HFFc6 (cell line): ENCODE measurements at places on chromosomes 11 and 22.
A peak's percentile ranks its signal among the peaks of the same experiment; 100 is the strongest.

GRCh38 chr11:108824545-108824944 lies 159.7 kb downstream of the DDX10 start:
- peaks cover 2% of the 10 kb centered on the region for H3K27me3 ChIP-seq
- peaks cover 4% of the 10 kb centered on the region; the same call in 1 of the 2 replicates for H3K36me3 ChIP-seq
- H3K4me3 ChIP-seq = no peak overlapping the region
- peaks cover 13% of the 10 kb centered on the region for H3K4me1 ChIP-seq
- no peak for DNase-seq

DNA sequence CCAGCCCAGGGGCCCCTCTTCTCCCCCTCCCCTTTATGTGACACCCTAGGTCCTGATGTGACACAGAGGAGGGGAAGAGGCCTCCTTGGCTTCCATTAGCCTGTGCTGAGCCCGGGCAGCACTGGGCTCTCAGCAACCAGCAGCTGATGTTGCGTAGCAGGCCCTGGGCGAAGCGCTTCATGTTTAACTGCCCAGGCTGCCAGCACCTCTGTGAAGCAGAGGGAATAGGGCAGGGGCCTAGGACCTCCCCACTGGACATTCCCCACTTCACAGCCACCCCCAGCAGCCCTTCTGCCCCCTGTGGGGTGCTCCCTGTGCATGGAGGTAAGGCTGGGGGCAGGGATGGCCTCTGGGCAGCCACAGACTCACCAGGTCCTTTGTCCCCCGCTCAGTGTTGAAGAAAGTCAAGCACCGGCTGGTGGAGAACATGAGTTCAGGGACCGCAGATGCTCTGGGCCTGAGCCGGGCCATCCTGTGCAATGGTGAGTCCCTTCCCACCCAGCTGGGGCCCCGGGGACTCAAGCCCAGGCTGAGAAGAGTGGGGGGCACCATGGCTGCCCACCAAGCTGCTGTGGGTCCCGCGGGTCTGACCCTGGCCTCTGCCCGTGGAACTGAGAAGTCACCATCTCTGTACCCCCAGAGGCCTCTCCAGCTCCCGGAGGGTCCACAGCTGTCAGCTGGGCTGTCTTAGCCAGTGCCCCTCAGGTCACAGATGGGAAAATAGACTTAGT lies 11.6 kb downstream of the PICK1 start:
- H3K36me3 ChIP-seq = no peaks in the 10 kb centered on the region
- no peaks in the 10 kb centered on the region for H3K4me1 ChIP-seq
- H3K27ac ChIP-seq = no peak overlapping the region
- no peaks in the 10 kb centered on the region; the same call in none of the 2 replicates for H3K27me3 ChIP-seq
- H3K4me3 ChIP-seq = no peak overlapping the region
- no peak for DNase-seq

GRCh38 chr11:117684111-117684510 lies 112.9 kb downstream of the DSCAML1 start:
- no peaks in the 10 kb centered on the region for H3K36me3 ChIP-seq
- DNase-seq = no peak
- H3K27ac ChIP-seq = no peak overlapping the region
- peaks cover 5% of the 10 kb centered on the region; the same call in 1 of the 2 replicates for H3K4me1 ChIP-seq
- no peak overlapping the region for H3K4me3 ChIP-seq

DNA sequence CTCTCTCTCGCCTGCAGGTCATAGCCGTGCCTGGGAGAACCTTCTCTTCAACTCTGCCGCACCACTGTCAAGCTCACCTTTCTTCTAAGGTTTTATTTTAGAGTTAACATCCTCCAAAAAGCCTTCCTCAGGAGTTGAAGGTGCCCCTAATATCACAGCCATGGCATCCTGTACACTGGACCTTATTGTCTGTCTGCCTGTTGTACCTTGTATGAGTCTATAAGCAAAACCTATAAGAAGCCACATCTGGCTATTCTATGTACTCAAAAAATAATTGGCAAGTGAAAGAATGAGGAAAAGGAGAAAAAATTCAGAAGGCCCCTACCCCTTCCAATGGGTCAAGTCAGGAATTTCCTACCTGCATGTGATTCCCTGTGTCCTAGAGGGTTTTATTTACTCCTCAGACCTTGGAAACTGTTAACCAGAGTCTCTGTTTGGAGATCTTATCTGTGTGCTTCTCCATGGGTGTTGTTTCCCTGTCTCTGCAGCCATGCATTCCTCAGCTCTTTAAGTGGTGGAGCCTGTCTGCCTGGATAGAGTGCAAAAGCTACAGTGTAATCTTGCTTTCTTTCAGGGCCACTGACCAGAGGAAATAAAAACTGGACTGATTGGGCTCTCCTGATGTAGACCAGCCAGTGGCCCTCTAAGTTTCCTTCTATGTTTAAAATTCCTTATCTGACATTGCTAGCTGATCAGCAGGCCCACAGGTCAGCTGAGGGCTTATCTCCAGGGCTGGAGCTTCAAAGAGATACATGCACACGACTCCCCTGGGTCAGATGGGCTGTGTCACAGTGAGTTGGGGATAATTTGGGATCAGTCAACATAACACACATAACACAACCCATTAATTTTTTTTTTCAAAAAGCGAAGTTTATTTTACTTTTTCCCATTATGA lies 37.6 kb upstream of the TMEM135 start:
- H3K27me3 ChIP-seq = no peaks in the 10 kb centered on the region; the same call in 1 of the 2 replicates
- H3K4me1 ChIP-seq = peaks cover 11% of the 10 kb centered on the region
- H3K36me3 ChIP-seq = no peaks in the 10 kb centered on the region
- DNase-seq = peak; percentile 25
- no peak overlapping the region for H3K4me3 ChIP-seq
- no peak overlapping the region for H3K27ac ChIP-seq

DNA sequence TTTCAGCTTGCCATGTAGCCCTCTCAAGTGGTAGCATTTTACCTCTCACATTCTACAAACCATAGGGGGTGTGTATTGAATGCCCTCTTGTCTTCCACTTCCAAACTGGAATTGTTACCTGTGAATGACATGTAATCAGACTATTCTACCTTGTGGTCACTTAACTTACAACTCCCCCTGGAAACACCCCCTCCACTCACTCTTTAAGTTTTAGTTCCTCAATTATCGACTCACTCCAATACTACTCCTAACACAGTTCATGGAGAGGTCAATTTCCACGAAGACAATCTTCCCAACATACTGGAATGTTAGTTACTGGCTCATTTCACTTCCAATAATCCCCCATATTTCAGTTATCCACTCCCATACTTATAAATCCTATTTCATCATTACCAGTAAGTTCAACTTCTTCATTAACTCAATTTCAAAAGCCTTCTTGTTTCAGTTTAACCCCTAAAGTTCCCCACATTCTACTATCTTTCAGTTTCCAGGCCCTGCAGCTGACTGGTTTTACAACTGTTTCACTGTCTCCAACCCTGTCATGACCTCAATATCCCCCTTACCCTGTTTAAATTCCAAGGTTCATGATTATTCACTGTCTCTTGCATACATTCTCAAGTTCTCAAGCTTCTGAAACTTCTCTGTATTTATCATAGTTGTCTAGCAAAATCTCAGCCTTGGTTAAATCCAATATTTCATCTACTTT lies 92.5 kb downstream of the C11orf87 start:
- H3K4me1 ChIP-seq = no peaks in the 10 kb centered on the region
- no peak overlapping the region for H3K27ac ChIP-seq
- no peak overlapping the region for H3K4me3 ChIP-seq
- no peaks in the 10 kb centered on the region for H3K36me3 ChIP-seq

DNA sequence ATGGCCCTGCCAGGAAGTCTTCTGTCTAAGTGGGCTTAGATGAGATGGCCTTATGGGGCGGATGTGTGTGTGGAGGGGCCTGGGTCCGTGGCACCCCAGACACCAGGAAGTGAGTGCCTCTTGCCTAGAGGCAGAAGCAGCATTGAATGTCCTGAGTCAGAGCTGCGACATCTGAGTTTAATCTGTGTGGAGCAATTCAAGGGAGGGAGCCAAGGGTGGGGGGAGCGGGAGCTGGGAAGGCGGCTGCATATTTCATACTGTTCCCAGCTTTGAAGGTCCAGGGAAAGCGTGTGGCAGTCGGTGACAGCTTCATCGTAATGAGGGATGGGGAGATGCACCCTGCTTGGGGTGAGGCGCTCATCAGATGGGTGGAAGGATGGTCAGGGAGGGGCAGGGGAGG lies 73.5 kb upstream of the THY1 start:
- peaks cover 9% of the 10 kb centered on the region for H3K4me1 ChIP-seq
- no peaks in the 10 kb centered on the region for H3K36me3 ChIP-seq
- peak; percentile 30 for DNase-seq
- H3K4me3 ChIP-seq = no peak overlapping the region
- H3K27ac ChIP-seq = no peak overlapping the region

- DNase-seq = no peak
- H3K27me3 ChIP-seq = no peaks in the 10 kb centered on the region
- no peak overlapping the region for H3K4me3 ChIP-seq
- H3K27ac ChIP-seq = no peak overlapping the region
Measured at GRCh38 chr11:30983776-30984441, 385.6 kb downstream of the DCDC1 start.

DNA sequence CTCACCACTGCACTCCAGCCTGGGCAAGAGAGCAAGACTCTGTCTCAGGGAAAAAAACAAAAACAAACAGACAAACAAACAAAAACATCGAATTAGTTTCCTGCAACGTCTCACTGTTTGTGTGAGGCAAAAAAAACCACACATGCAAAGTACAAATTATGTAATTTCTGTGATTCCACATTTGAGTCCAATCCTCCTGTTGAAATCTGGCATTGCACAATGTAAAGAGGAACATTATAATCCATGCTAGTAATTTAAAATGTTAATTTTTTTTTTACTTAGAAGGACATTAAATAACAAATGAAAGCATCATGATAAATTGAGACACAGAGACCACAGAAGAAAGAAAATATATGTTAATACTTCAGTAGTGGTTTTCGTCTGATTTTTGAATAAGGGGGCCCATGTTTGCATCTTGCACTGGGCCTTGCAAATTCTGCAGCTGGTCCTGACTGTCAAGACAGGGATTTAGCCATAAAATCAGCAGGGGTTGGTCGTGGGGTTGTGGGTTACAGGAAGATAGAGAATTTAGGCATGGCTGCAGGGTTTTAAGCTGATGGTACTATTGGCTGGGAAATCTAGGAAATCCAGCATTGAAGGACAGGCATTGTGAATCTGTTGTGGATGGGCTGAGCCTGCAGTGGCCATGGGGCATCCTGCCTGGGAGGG lies 102.6 kb upstream of the ALDH3B2 start:
- no peaks in the 10 kb centered on the region for H3K4me1 ChIP-seq
- no peak for DNase-seq
- no peak overlapping the region for H3K27ac ChIP-seq
- H3K36me3 ChIP-seq = no peaks in the 10 kb centered on the region
- H3K4me3 ChIP-seq = no peak overlapping the region

GRCh38 chr11:111977146-111978027 lies 40.2 kb downstream of the DIXDC1 start:
- peak overlapping the region; percentile 88 for H3K4me3 ChIP-seq
- H3K36me3 ChIP-seq = peaks cover 4% of the 10 kb centered on the region
- peak overlapping the region; percentile 53 for H3K27ac ChIP-seq
- peak; percentile 26 for DNase-seq
- peaks cover 48% of the 10 kb centered on the region for H3K4me1 ChIP-seq

GRCh38 chr11:119481667-119482400 lies 58.9 kb upstream of the THY1 start:
- no peaks in the 10 kb centered on the region for H3K36me3 ChIP-seq
- no peak for DNase-seq
- H3K4me1 ChIP-seq = peaks cover 15% of the 10 kb centered on the region
- no peak overlapping the region for H3K4me3 ChIP-seq
- no peak overlapping the region for H3K27ac ChIP-seq

DNA sequence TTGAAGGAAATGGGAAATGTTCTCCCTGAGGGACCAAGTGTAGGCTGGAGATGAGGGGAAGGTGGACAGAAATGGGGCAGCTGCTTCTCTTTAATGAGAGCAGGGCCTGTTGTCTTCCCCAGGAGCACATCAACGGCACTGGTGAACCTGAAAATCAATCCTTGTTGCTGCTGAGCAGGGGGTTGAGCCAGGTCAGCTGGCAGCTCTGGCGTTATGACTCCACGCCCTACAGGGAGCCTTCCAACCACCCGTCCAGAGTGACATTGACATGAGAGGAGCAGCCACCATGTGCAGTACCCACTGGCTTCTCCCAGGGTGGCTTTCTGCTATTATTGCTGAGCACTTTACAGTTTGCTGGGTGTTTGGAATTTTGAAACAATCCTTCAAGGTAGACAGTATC lies 116.9 kb upstream of the LDLRAD3 start:
- no peak for DNase-seq
- no peaks in the 10 kb centered on the region for H3K36me3 ChIP-seq
- H3K4me3 ChIP-seq = no peak overlapping the region
- H3K27ac ChIP-seq = no peak overlapping the region
- H3K27me3 ChIP-seq = peaks cover 11% of the 10 kb centered on the region

DNA sequence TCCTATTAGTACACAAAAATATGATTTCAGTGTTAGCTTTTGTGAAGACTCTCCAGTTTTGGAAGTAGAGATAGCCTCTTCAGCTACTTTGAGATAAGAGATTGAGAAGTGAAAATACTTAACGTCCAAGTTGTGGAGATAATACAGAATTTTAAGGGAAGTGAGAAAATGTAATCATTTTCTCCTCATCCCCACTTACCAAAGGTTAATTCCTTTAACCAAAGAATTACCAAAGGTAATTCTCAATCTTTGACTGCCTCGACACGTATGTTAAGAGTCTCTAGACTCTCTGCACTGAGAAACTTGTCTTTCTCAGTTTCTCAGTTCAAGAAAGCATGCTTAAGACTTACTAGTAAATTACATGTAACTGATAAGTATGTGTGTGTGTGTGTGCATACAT lies 15.3 kb downstream of the C11orf54 start:
- H3K4me1 ChIP-seq = no peaks in the 10 kb centered on the region
- H3K27ac ChIP-seq = no peak overlapping the region
- DNase-seq = no peak
- no peaks in the 10 kb centered on the region for H3K27me3 ChIP-seq
- H3K4me3 ChIP-seq = no peak overlapping the region

DNA sequence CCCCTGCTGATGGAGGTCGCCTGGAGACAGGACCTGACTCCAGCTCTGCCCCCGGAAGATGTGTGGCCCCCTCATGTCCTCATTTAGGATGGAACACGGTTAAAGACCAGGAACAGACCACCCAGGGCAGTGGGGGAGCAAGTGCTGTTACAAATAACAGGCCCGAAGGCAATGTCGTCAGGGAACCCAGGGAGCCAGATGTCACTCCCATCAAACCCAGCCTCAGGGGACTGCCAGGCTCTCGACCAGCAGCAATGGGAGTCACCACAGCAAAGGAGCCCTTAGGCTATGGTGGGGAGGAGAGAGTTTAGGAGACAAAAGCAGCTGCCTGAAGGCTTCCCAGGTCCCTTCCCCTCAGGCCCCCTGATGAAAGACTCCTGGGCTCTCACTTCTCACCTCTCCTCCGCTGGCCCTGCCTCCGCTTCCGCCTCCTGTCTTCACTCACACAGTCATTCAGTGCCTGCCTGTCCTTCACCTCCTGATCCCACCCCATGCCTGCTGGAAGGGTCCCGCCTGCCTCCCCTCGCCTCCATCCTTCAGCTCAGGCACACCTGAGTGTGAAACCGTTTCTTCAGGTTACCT lies 4.4 kb downstream of the RPS19BP1 start:
- H3K36me3 ChIP-seq = peaks cover 29% of the 10 kb centered on the region
- H3K27ac ChIP-seq = peak overlapping the region; percentile 73
- no peak overlapping the region for H3K4me3 ChIP-seq

GRCh38 chr22:43826142-43827002 lies 14.3 kb upstream of the EFCAB6 start:
- no peak overlapping the region; the same call in 1 of the 2 replicates for H3K4me3 ChIP-seq
- H3K4me1 ChIP-seq = peaks cover 25% of the 10 kb centered on the region
- no peaks in the 10 kb centered on the region for H3K36me3 ChIP-seq
- peaks cover 18% of the 10 kb centered on the region for H3K27me3 ChIP-seq
- peak; percentile 18 for DNase-seq
- no peak overlapping the region for H3K27ac ChIP-seq
